GDM1 (cell line): ENCODE measurements at places on chromosomes 3 and 15.

DNA sequence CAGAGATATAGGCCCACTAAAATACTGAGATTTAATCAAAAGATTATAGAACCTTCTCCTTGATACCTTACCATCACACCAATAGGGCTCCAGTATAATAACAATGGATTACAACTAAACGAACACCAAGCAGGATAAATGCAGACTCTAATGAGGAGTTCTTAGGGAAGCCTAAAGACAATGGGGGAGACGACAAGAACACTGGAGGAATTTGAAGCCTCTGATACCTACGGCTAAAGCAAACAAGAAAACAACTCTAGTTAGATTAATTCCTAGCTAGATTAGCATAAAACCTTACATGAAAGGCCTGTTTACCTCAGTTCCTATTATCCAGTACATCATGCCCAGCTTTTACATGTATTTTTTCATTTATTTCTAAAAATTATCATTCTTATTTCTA is 35.1 kb downstream of the NGLY1 start:
- DNase-seq: no peak

GRCh38 chr15:90819390-90819789 is 49.0 kb upstream of the FURIN start:
- DNase-seq: no peak

DNA sequence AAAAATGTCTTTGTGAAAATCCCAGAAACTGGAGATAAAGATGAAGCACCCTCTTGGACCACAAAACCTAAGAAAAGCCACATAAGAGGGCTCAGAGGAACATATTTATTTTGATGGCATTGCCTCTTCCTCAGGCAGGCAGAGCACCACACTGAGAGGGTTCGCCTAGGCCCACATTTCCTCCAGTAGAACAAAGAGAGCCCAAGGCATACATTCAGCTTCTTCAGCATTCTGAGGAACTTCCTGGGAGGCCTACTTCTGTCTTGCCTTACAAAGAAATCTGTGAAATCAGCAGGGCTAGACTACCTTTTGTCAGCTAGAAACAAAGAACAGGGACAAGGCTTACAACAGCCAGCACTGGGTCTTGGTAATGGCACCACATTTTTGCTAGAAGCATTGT is 1325.3 kb downstream of the SI start:
- DNase-seq: no peak

- no peak for DNase-seq
These were observed 3.1 kb upstream of the HLTF start for GRCh38 chr3:149089395-149089794.

DNA sequence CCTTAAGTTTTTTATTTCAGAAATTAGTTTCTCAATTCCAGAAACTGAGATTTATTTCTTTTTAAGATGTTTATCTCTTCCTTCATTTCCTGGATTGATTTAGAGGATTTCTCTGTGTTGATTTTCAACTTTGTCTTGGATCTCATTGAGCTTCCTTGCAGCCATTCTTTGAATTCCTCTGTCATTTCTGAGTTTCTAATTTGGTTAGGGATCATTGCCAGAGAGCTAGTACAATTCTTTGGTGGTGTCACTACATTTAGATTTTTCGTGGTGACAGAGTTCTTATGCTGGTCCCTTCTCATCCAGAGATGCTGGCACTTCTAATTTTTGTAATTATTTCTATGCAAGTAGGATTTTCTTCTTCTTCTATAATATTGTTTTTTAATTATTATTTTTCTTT is 691.1 kb upstream of the NAALADL2 start:
- no peak for DNase-seq

- DNase-seq: no peak
These were observed 296.8 kb downstream of the DOCK3 start for GRCh38 chr3:50971487-50971924.

- DNase-seq: no peak
These were observed 182.0 kb downstream of the KLF13 start for GRCh38 chr15:31508656-31509055.

GRCh38 chr3:122674339-122674738 is 6.3 kb upstream of the PARP14 start:
- no peak for DNase-seq

DNA sequence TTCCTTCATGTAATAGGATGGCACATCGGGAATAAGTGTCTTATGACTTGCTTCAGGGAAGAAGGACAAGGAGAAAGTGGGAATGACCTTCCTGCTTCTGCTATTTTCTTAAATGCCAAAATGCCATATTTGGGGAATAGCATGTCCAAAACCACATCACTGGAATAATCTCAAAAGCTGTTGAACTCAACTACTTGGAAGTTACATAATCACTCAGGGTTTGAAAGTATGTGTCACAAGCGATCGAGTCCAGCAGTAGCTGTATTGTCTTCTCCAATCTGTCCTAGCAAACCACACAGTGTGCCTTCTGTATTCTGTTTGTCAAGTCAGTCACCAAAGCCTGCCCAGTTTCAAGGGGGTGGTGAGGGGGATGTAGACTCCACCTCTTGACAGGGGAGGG is 58.3 kb upstream of the GADL1 start:
- DNase-seq: no peak

- DNase-seq: no peak
These were observed 229.2 kb upstream of the GOLGA6L4 start for GRCh38 chr15:84006421-84006820.

DNA sequence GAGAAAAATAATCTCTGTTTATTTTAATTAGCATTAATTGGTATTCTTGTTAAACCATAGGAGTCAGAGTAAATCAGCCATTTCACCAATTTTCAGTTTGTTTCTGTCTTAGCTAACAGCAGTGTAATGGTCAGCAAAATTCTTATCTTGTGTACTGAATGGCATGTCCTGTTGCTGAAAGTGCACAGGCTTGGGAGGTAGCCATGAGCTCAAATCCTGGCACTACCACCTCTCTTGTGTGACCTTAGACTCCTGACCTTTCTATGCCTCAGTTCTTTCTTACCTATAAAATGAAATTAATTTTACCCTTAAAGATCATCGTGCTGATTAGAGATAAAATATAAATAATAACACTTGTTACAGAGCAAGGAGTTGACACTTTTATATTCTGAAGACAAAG is 35.8 kb downstream of the MLH1 start:
- no peak for DNase-seq

- no peak for DNase-seq
These were observed 680.7 kb upstream of the GRM7 start for GRCh38 chr3:6180171-6180570.
